ENCODE measurements at places on chromosomes 6 and 20. TPM values are rescaled to one million over a fixed set of nuclear protein-coding genes. Genes with fewer than 3 reads are reported as not detected.

GRCh38 chr6:21522797-21523456 lies 70.6 kb upstream of the SOX4 start:
- no peaks in the 10 kb centered on the region for H3K36me3 ChIP-seq
- H3K27me3 ChIP-seq: no peaks in the 10 kb centered on the region
- no peak overlapping the region for H3K4me3 ChIP-seq
- H3K4me1 ChIP-seq: no peaks in the 10 kb centered on the region
- DNase-seq: no peak

DNA sequence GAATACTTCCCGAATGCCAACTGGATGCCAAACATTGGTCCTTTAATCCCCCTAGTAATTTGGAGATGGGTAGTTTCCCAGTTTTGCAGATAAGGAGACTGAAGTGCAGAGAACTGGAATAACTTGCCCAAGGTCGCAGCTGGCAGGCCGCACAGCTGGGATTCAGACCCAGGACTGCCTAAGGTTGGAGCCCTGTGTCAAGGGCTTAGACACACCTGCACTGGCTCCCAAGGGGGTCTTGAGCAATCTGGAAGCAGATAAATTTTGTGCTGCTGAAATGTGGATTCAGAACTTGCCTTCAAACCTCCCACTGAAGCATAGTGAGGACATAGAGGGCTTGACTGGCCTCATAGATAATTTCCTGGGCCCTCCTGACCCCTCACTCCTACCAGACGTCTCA lies 30.5 kb downstream of the FOXP4 start:
- H3K4me3 ChIP-seq: no peak overlapping the region
- H3K36me3 ChIP-seq: peaks cover 6% of the 10 kb centered on the region
- no peaks in the 10 kb centered on the region for H3K27me3 ChIP-seq
- DNase-seq: no peak
- H3K27ac ChIP-seq: no peak overlapping the region
- peaks cover 39% of the 10 kb centered on the region for H3K4me1 ChIP-seq

Gene FAM83C
- not detected for total RNA-seq

- H3K4me3 ChIP-seq: no peak overlapping the region
- H3K27me3 ChIP-seq: no peaks in the 10 kb centered on the region
- peaks cover 20% of the 10 kb centered on the region for H3K4me1 ChIP-seq
- no peak for DNase-seq
- peak overlapping the region; percentile 32 for H3K27ac ChIP-seq
- no peaks in the 10 kb centered on the region for H3K36me3 ChIP-seq
Observed at GRCh38 chr6:34373511-34373910, 19.0 kb downstream of the NUDT3 start.

GRCh38 chr20:63430891-63431290 lies 41.6 kb downstream of the KCNQ2 start:
- no peak for DNase-seq
- no peak overlapping the region for H3K27ac ChIP-seq
- H3K27me3 ChIP-seq: peaks cover 13% of the 10 kb centered on the region
- H3K4me3 ChIP-seq: no peak overlapping the region
- H3K4me1 ChIP-seq: no peaks in the 10 kb centered on the region
- no peaks in the 10 kb centered on the region for H3K36me3 ChIP-seq

DNA sequence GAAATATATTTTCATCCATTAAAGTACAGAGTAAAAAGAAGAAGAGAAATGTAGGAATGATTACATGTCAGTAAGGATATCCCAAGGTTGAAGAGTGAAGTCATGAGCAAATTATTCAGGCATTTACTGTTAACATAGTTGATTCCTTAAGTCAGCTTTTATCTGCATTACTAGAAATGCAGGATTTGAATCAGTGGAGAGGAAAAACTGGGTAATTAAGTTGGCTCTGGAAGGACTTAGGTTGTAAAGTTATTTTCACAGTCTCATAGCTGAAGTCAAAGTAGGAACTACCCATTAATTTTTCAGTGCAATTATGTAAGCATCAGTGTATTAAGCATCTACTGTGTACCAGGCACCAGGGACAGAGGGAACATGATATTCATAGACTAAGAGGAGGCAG lies 7.8 kb downstream of the NAA20 start:
- no peak overlapping the region for H3K4me3 ChIP-seq
- no peaks in the 10 kb centered on the region for H3K4me1 ChIP-seq
- no peak overlapping the region for H3K27ac ChIP-seq
- peaks cover 63% of the 10 kb centered on the region for H3K36me3 ChIP-seq
- DNase-seq: no peak

Gene TNFRSF6B
- total RNA-seq: 5.3 TPM

DNA sequence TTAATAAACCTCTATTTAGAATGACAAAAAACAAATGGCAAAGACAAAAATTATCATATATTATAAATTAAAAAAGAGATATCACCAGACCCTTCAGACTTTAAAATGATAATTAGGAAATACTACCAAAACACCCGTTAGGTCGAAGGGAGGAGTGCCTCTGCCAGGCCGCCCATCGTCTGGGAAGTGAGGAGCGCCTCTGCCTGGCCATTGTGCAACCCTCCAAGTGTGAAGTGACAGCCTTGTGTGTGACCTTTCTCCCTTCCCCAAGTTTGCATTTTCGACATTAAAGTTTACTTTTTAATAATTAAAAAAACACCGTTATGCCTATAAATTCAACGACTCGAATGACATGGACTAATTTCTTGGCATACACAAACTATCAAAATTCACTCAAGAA lies 64.5 kb upstream of the TASP1 start:
- DNase-seq: no peak
- no peak overlapping the region for H3K27ac ChIP-seq
- no peaks in the 10 kb centered on the region for H3K4me1 ChIP-seq
- no peaks in the 10 kb centered on the region for H3K27me3 ChIP-seq
- H3K4me3 ChIP-seq: no peak overlapping the region
